Fibroblast of skin of right biceps (primary cell): ENCODE measurements at places on chromosomes 2 and 18.

DNA sequence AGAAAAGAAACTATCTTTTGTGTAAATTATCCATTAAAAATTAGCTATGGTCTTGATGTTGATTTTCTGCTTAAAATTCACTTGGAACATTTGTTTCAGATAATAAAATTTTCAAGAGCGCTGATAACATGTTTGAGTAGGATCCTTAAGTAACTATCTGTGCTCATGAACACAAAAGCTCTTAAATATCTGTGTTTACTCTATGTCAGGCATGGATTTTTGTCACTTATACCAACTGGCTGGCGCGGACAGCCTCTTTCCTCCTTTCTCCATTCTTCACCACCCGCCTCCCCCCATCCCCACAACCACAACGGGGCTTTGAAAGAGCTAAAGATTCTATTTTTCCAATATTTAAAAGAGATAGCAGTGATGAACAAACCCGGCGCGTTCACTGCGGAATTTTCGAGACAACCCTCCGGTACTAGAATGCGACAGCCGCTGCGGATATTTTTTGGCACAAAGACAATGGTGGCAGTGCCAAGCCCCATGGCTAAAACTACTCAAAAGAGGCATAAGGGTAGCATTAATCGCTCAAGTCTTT lies 181.5 kb downstream of the TCF4 start:
- DNase-seq: no peak

DNA sequence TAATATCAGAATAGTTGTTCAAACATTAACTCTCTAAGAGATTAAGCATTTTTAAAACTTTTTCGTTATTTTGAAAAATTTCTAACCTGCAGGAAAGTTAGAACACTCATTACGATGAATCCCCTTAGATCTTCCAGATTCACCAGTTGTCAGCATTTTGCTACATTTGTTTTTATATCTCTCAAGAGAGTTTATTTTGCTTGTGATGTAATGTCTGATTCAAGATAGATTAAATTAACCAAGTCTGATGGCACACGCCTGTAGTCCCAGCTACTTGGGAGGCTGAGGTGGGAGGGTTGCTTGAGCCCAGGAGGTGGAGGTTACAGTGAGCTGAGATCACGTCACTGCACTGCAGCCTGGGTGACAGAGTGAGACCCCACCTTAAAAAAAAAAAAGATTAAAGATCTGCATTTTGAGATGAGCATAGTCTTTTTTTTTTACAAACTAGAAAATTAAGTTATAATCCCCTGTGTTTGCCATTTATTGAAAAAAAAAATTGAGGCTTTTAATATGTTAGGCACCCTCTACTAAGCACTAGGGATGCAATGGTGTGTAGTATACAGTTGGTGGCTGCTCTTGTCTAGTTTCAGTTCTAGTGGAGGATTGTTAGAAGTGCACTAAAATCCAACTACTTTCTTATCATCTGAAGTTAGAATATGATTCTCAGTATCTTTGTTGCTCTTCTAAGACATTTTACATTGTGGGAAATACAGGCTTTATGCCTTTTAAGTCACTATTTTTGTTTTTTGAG lies 20.9 kb downstream of the RAB10 start:
- DNase-seq: no peak

GRCh38 chr2:98935777-98936352 lies at the start of gene CRACDL:
TSS of gene CRACDL (minus strand) at chr2:98936225. CDS start at chr2:98846800, 89,425 bp downstream.
- DNase-seq: no peak

DNA sequence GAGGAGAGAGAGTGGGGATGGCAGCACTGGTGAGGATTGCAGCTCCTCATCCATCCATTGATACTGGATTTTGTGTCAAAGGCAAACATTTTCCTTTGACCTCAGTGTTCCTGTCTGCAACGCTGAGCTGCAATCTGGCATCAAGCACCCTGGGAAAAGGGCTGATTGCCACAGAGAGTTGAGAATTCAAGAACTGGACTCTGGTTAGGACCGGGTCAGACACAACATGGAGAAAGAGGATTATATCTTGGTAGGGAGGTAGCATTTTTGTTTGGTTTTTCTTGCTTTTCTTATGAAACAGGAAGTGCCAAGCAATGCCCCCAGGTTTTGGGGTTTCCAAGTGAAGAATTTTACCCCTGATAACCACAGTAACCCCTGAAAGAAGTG lies 81.9 kb upstream of the PKDCC start:
- DNase-seq: peak; percentile 58

DNA sequence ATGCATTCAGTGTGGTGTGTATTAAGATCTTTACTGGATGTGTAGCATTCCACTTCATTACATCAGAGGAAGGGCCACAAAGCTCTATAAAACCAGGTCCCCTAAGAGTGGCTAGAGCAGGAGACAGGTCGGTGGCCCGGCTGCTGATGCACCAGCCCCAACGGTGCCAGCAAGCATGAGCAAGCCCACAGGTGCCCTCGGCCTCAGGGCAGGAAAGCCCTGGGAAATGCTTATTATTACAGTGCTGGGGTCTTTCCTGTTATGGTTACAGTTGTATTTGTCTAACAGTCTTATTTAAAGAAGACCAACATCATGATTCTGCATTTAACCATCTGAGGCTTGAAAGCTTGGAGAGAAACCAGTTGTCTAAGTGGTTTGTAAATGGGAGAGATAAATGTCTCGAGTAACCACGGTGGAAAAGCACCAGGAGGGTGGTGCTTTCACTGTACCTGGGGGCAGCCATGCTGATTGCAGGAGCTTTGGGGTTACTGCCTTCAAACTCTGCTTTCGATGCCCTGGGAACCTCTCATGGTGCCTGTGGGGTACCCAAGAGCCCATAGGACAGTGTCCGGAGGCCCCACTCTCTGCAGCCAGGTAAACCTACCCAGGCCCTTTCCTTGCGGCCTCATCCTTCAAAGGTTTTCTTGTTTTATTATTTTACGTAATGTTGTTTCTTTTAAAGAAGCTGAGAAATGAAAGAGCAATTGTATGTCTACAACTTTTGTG lies 133.1 kb downstream of the SH3RF3 start:
- DNase-seq: no peak
